ENCODE measurements at places on chromosomes 12 and 14. TPM values are rescaled to one million over a fixed set of nuclear protein-coding genes. Genes with fewer than 3 reads are reported as not detected.

GRCh38 chr14:99600232-99600888 is 3.6 kb downstream of the CCDC85C start:
- no peak for DNase-seq

Gene CLEC14A
- 70.4 TPM for total RNA-seq

Gene EMC9
- 11.2 TPM for total RNA-seq

Gene NOS1
- 3.2 TPM for total RNA-seq

- no peak for DNase-seq
Measured at GRCh38 chr14:32073537-32074189, 3.4 kb upstream of the ARHGAP5 start.

Measured in upper lobe of left lung (tissue), 6 donors.